A172 (cell line): ENCODE measurements at places on chromosomes 3 and 15. TPM values are rescaled to one million over a fixed set of nuclear protein-coding genes. Genes with fewer than 3 reads are reported as not detected.

- DNase-seq = peak; percentile 19
Measured at GRCh38 chr3:22585504-22585903, 617.6 kb upstream of the UBE2E2 start.

DNA sequence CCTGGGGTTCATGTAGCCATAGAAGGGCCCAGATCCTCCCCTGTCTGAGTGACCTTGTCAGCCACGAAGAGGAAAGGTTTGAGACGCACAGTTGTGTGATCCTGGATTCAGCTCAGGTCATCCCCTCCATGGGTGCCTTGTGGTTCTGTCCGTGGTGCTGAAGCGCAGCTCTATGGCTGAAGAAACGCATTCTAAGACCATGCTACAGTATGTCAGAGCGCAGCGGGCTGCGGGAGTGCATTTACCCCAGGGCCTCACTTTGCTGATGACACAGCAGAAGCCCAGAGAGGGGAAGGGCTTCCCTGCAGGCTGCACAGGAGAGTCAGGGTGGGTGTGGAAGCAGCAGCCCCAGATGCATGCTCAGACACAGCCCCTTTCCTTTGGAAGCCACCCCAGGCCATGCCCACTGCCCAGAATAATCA is 68.8 kb upstream of the IQSEC1 start:
- peak; percentile 42 for DNase-seq

DNA sequence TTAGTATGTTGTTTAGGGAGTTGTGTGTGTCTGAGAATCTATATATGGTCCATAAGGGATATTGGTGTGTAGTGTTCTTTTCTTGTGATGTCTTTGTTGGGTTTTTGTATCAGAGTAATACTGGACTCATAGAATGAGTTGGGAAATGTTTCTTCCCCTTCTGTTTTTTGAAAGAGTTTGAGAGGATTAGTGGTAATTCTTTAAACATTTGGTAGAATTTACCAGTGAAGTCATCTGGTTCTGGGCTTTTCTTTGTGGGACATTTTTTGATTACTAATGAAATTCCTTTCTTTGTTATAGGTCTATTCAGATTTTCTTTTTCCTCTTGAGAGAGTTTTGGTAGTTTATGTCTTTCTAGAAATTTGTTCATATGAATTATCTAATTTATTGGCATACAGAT is 16.9 kb downstream of the ACKR2 start:
- no peak for DNase-seq

DNA sequence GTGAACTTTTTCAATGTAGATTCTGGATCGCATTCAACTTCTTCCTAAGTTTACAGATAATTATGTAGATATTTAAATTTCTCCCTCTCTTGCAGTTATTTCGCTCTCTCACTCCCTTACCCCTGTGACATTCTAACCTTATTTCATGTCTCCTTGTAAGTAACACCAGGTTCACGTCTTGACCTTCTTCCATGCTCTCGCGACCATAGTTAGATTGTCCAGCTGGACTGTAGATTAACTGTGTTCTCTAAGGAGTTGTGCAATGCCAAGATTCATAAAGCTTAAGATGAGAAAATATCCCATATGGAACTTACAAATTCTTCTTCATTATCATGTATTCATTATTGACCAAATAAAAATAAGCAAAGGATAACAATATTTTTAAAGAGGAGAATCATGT is 430.5 kb downstream of the GABRG3 start:
- no peak for DNase-seq

DNA sequence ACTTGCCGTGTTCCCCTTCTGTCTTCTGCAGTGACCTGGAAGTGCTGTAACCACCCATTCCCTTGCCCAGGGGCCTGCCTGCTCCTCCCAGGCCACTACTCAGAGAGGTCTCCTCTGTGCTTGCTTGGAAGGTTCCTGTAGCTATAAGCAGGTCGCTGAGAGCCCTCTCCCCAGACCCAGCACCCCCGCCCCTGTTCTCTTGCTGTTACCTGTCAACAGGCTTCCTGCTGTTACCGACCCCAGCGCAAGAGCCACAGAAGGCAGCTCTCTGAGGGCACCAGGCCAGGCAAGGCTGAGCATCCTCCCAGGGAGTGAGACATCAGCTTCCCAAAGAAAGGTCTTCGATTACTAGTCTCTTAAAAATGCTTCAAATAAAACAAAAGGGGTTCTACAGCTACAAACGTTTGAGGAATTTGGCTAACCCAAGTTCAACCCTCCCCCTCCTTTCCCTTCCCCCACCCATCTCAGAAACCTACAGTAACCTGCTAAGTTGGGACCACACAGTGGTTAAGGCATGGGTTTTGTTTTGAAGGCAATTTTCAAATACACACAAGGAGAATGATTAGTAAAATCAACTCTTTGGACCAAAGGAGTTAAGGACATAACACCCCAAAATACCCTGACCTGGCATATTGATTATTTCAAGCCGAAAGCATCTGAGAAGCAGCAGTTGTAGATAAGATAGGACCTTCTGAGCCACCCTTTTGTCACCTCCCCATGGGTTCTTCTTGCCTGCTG is 74.9 kb upstream of the MFGE8 start:
- DNase-seq = no peak

GRCh38 chr15:66429117-66429516 is 42.4 kb downstream of the MAP2K1 start:
- DNase-seq = no peak

DNA sequence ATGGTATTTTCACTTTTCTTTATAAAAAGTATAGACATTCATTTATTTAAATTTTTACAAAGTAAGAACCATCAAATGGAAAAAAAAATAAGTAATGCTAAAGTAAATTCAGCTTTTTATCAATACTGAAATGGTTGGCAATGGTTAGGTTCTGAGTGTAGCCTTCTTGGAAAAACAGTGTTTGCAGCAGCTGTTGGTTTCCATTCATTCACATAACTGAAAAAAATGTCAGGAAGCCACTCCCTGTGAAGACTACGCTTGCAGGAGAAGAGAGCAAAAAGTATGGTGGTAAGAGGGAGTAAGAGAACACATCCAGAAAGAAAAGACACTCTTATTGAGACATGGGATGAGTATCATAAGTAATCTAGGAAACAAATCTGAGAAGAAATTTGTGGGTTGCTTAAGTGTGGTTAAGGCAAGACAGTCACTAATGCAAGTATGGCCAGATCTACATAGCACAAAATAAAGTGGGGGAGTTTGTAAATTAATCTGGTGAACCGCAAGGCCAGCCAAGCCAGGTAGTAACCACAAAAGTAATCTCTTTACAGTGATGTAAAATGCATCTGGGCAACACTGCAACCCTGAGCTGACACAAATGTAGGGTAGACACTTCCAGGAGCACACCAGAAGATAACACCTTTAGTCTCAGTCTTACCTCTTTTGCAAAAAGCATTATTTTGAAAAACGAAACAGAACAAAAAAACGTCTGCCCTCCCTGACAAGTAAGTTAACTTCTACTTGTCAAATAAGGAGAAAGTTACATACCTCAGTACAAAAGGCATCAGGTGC is 133.7 kb downstream of the IGSF11 start:
- DNase-seq = no peak

GRCh38 chr3:50472958-50473357 is 30.5 kb downstream of the CACNA2D2 start:
- no peak for DNase-seq

GRCh38 chr3:24686808-24687207 is 192.2 kb upstream of the THRB start:
- DNase-seq = peak; percentile 45

- no peak for DNase-seq
Measured at GRCh38 chr3:28042707-28043106, 198.7 kb upstream of the CMC1 start.

DNA sequence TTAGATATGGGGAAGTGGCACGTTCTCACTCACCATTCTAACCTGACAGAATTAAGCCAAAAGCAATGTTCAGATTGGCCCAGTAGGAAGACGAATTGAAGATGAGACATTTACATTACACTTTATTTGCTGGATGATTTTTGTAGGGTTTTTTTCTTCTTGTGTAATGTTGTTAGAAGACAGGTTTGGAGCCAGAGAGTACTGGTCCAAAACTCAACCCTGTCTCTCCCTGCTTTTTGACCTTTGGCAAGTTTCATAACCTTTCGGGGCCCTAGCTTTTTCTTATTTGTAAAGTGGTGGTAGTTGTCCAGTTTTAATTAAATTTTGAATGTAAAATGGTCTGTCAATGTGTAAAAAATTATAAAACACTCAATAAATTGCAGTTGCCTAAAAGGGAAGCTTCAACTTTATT is 29.5 kb downstream of the PDE8A start:
- DNase-seq = no peak

- DNase-seq = no peak
Measured at GRCh38 chr3:194315965-194316361, 35.2 kb downstream of the CPN2 start.

DNA sequence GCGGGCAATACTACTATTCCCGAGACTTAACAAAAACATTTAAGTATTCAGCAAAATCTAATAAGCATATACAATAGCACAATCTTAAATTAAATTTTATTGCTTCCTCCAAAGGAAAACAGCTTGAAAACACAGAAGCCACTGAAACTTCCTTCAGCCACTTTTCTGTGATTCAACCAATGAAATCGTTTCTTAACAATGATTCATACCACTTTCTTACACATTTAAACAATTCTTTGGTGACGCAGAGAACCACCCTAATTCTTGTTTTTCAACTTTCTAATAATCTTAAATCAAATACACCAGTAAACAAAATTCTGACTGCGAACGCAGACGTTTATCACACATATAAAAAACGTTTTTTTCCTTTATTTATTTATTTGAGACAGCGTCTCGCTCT is 4.1 kb downstream of the TJP1 start:
- peak; percentile 49 for DNase-seq

DNA sequence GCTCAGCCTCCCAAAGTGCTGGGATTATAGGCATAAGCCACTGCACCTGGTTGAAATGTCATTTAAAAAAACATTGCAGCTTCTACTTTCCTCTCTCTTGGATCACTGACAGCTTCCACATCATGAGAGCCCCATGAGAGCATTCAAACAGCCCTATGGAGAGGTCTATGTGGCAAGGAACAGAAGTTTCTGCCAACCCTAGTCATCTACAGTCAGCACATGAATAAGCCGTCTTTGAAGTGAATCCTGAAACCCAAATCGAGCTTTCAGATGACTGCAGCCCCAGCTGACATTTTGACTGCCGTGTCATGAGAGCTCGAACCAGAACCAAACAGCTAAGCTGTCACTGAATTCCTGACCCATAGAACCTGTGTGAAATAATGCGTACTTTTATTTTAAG is 39.8 kb downstream of the CD200R1L start:
- DNase-seq = no peak

- peak; percentile 82 for DNase-seq
Measured at GRCh38 chr15:99249270-99249841, at the start of gene TTC23. Gene TTC23 (minus strand): TSS chr15:99249581. CDS start chr15:99228712, 20,869 bp downstream.

The FBXW12 gene
- not detected in 2 replicates for total RNA-seq

The SNX4 gene
- 76.8 and 87.3 TPM in 2 replicates for total RNA-seq

The GUCA1C gene
- total RNA-seq = not detected in 2 replicates

The IQCF6 gene
- total RNA-seq = not detected in 2 replicates

The ARMC8 gene
- 45.7 and 65.1 TPM in 2 replicates for total RNA-seq

The ADCY5 gene
- 0.84 and 0.90 TPM in 2 replicates for total RNA-seq

The SLC25A38 gene
- total RNA-seq = 15.6 and 30.3 TPM in 2 replicates

The SPATA12 gene
- 0.47 and 1.9 TPM in 2 replicates for total RNA-seq

The UPK1B gene
- total RNA-seq = not detected in 2 replicates
